ENCODE measurements at places on chromosomes 16 and 17.

GRCh38 chr16:25073854-25074253 lies 37.7 kb upstream of the LCMT1 start:
- no peak for DNase-seq

DNA sequence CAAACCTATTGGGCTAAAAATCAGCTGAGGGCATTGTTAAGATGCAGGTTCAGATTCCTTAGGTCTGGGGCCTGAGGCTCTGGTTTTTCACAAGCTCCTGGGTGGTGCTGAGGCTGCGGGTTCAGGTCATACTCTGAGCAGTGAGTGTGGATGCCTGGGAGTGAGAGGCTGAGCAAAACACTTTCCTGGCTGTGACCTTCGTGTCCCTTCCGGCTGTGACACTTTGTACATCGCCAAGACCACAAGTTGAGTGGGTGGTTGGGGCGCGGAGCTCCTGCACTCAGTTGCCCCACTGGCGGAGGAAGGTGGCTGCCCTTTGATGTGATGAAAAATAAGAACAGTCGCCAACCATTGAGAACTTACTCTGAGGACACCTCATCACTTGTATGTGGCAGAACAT lies 24.8 kb downstream of the CCR7 start:
- DNase-seq = peak; percentile 68

- no peak for DNase-seq
Measured at GRCh38 chr17:61399131-61400065, at the start of gene TBX2. Gene TBX2, plus strand, starts transcription at chr17:61399843. Its CDS starts 334 bp downstream, at chr17:61400177.

GRCh38 chr16:4081521-4082021 lies 34.7 kb downstream of the ADCY9 start:
- peak; percentile 70 for DNase-seq

- no peak for DNase-seq
Measured at GRCh38 chr17:63840591-63841349, 1.7 kb downstream of the SMARCD2 start.

- DNase-seq = peak; percentile 52
Measured at GRCh38 chr16:11253995-11254912, 1.8 kb downstream of the SOCS1 start.

DNA sequence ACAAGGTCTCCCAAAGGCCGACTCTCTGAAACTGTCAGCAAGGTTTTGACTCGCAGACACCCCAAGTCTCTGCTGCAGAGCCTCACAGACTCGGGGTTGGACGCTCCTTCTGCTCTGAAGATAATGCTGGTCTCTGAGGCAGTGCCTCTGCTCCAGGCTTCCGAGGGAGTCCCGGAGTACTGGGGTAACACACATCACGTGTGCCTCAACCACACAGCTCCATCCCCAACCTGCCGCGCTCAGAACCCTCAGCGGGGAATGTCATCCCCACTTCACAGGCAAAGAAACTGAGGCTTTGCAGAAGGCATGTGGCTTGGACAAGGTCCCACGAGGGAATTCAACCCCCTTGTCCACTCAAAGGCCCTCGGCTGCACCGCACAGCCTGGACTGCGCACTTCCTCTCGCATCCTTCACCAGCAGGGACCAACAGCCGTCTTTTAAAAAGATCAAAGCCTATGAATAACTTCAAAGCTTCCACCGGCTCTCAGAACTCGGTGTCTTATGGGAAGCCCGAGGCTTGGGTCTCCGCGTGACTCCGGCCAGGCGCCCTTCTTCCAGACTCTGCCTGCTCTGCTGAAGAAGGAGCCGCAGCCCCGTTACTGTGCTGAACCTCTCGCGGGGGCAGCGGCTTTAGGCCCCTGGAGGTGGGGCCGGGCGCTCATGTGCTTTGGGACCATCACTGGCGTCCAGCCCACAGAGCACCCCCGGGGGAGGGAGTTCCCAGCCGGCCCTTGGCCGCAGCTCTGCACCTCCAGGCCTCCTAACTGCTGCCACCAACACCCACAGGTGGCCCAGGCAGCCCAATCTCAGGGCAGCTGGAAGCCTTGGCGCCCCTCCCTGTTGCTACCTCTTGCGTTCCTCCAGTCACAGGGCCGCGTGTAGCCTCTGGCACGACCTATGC lies 2.2 kb downstream of the TMEM204 start:
- no peak for DNase-seq

DNA sequence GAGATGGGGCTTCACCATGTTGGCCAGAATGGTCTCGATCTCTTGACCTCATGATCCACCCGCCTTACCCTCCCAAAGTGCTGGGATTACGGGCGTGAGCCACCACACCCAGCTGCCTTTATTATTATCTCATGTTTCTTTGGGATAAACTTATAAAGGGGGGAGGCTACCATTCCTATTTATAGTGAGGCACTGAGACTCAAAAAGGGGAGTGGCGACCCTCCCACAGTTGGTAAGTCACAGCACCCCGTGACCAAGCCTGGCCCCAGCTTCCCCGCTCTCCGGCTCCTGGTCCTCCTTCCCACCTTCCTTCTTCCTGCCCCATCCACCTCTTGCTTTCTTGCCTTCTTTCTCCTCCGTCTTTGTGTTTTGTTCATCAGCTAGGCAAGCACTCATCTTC lies 5.2 kb downstream of the MYH3 start:
- DNase-seq = no peak

DNA sequence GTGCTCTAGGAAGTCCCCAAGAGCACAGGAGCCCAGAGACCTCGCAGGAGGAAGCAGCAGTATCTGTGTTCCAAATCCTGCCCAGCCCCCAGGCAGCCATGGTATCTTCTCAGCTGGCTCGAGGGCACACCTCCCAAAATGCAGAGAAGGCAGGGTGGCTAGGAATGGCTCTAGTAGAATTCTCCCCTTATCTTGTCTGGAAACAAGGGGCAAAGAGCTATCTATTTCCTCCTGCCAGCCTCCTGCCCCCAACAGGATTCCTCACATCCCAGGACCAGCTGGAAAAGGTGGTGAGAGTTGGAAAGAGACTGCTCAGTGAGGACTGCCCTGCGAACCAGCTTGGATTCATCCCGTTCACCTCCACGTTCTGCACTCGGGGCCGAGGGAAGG lies 8.6 kb upstream of the TSPOAP1 start:
- DNase-seq = peak; percentile 83

DNA sequence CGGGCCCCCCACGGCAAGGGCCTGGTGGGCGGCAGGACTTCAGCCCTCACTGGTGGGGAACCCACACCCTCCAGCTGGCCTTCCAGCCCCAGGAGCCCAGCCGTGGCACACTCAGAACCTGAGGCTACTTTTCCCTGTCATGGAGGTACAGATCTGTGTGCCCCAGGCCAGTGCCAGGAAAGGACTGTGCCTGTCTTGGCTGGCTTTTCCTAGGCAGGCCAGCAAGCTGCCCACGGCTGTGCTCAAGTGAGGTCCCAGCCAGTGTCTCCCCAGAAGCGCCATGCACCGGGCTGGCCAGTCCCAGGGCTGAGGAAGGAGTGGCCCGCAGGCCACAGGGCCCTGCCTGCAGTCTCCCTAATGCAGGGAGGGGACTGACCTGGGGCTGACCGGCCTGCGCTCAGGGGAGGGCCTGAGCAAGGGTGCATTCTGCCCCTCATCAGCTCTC lies 16.6 kb downstream of the ENGASE start:
- DNase-seq = no peak

GRCh38 chr16:23807028-23807427 lies 28.8 kb upstream of the PRKCB start:
- DNase-seq = no peak

Measured in DND-41 (cell line).